ENCODE measurements at places on chromosomes 4 and X.

DNA sequence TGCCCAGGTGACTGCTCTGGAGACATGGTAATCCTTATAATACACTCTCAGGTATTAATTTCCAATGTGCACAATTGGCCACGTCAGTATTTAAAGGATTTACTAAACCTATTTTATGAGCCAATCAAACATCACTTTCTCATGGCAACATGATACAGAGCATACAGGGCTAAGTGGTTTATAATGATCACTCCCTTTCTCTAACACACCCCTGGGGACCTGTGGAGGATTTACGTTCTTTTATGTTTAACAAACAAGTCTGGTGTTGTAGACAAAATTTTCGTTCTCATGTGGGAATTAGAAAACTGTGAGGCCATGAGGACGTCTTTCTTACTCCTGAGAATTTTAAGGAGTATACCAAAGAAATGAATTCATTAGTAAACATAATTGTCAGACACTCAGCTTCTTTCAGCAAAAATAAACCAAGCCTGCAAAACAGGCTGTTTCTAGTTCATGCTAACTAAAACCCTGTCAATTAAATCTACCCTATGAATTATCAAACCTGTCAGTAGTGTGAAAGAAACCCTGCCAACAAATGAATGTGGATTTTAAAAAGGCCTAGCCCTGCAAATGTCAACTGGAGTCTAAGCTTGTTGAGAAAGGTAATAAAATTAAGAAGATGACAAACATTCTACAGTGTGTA, 155.8 kb downstream of the PDGFC start:
- DNase-seq: no peak

- no peak for DNase-seq
Observed at GRCh38 chr4:165096776-165097175, 15.9 kb downstream of the TMEM192 start.

- DNase-seq: no peak
Observed at GRCh38 chr4:128337863-128338262, 50.2 kb upstream of the PGRMC2 start.

- no peak for DNase-seq
Observed at GRCh38 chr4:106615410-106615945, 246.9 kb upstream of the GIMD1 start.

GRCh38 chr4:158428242-158428641, 93.4 kb upstream of the RXFP1 start:
- no peak for DNase-seq

DNA sequence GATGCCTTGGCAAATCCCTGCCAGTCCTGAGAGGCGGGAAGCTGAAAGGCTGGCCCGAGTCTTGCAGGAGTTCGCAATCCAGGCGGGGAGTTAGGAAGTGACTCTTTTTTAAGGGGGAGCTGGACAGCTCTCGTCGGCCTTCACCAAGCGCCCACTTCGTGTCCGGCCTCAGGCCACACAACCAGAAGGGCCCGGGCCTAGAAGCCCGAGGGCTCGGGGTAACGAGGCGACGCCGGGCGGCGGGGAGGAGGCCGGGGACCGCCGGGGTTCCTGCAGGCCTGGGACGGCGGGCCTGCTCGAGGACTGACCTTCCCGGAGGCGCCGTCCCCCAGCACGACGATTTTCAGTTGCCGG, 395 bp downstream of the RAB28 start:
- no peak for DNase-seq

DNA sequence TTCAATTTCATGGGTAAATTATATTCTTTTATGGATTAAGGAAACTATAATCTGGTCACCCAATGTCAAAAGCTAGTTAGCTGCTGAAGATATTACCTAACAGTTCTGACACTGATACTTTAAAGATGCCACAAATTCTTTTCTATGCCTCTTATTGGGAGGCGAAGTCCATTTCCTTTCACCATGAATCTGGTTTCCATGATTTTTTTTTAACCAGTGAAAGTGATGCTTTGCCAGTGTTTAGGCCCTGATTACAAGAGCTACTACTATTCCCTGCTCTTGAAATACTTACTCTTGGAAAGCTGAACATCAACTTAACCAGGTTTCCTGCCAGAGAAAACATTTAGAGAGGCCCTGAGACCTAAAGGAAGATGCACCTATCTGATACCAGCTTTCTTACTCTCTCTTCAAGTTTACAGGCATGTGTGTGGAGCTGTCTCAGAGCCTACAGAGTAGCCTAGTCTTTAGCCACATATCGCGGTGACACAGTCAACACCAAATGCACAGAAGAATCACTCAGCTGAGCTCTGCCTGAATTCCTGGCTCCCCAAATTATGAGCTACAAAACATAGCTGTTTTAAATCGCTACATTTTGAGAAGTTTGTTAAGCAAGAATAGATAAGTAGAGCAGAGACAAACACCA, 1280.8 kb downstream of the PCDH7 start:
- no peak for DNase-seq

DNA sequence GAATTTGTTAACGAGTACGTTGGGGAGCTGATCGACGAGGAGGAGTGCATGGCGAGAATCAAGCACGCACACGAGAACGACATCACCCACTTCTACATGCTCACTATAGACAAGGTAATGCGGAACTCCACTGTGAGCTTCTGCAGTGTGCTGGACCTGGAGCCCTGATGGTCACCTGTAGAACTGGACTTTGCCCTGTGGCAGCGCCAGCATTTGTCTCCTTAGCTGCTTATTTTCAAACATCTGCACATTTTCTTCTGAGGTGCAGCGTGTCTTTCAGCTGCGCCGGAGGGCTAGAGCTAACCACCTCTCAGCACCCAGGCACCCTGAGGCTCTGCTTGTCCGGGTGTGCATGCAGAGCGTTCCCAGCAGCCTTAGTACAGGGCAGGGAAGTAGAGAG, 47.7 kb downstream of the NELFA start:
- DNase-seq: no peak

- no peak for DNase-seq
Observed at GRCh38 chr4:118968813-118969212, 80.2 kb downstream of the SYNPO2 start.
